ENCODE measurements at places on chromosomes 3 and 15.

GRCh38 chr3:3586336-3586735, 212.9 kb upstream of the LRRN1 start:
- no peak for DNase-seq

- DNase-seq = no peak
These were observed 130.0 kb upstream of the NR2F2 start for GRCh38 chr15:96200357-96200967.

DNA sequence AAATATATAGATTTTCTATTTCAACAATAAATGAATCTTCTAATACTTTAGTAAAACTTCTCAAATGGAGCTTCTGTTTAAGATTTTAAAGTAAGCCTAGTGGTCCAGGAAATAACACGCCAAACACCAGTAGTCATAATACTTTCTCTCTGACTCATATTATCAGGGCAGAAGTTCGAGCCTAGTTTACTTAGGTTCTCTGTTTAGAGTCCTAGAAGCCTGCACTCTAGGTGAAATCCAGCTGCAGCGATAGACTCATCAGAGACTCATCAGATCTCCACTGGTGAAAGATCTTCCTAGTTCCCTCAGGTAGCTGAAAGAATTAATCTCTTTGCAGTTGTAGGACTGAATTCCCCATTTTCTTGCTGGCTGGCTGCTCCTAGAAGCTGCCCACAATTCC, 552.5 kb upstream of the ROBO2 start:
- no peak for DNase-seq

- no peak for DNase-seq
These were observed 11.9 kb downstream of the CA12 start for GRCh38 chr15:63369781-63370180.

- no peak for DNase-seq
These were observed 2.5 kb downstream of the TM4SF1 start for GRCh38 chr3:149374793-149375500.

- no peak for DNase-seq
These were observed 275.5 kb downstream of the FAM43A start for GRCh38 chr3:194961149-194961548.

GRCh38 chr15:49135342-49135857, 20.0 kb downstream of the COPS2 start:
- DNase-seq = no peak

- no peak for DNase-seq
These were observed 222.8 kb upstream of the UBE2E2 start for GRCh38 chr3:22980346-22980745.

DNA sequence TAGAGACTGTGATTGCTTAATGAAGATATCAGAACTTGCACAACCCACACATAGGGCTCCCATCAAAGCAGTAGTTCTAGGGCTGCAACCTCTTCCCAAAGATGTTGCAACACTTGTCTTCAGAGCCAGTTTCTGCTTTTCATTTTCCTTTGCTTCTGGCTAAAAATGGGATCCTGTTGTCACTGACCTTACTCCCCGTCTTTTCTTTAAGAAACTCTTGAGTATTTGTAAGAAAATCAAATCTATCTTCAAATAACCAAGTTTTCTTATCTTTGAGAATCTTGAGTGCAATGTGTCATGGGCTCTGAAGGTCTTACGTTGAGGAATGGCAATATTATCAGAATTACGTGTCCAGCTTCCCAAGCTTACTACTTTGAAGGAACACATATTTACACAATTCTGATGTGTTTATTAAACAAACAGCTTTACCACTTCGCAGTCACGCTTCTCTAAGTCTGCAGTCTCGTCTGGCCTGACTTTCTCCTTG, 24.1 kb downstream of the CACNA1D start:
- no peak for DNase-seq

DNA sequence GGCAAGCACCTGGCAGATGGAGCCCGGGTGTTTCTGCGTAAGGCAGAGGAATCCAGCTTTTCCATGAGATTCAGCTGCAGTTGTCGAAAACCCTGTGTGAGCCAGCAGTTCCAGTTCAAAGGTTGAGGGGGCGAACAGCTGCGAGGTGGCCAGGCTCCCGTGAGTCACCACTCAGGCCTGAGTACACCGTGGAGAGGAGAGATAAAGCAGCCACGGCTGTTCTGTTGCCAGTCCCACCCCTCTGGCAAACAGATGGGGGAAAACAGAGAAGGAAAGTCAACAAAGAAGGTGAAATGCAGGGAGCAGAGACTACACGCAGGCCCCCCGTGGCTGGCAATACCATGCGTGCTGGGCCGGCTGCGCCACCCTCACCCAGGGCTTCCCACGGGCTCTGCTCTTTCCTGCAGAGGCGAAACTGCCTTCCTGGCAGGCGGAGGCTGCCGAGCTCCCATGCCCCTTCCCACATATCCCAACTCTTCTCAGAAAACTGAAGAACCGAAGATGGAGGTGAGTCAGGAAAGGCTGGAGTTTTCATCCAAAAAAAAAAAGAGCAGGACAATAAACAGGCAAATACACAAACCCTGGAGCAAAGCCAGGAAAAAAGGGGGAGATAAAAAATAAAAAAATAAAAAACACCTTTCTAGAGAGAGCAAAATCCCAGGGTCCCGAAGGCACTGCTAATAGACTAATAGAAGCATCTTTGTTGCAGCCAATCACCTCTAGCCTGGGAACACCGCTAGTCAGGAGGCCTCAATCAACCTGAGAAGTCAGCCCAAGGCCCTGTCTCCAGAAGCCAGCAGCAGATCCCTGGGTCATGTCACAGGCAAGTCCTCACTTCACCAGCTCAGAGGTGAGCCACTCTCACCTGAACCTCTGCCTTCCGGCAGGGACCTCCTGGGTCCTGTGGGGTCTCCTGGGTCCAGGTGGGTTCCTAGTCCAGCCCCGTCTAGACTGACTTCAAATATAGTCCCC, 37.7 kb downstream of the FAM174B start:
- no peak for DNase-seq

GRCh38 chr15:65115086-65115485, at the start of gene UBAP1L:
TSS of gene UBAP1L (minus strand) at chr15:65115200. CDS start at chr15:65106215, 8,985 bp downstream.
- DNase-seq = no peak

DNA sequence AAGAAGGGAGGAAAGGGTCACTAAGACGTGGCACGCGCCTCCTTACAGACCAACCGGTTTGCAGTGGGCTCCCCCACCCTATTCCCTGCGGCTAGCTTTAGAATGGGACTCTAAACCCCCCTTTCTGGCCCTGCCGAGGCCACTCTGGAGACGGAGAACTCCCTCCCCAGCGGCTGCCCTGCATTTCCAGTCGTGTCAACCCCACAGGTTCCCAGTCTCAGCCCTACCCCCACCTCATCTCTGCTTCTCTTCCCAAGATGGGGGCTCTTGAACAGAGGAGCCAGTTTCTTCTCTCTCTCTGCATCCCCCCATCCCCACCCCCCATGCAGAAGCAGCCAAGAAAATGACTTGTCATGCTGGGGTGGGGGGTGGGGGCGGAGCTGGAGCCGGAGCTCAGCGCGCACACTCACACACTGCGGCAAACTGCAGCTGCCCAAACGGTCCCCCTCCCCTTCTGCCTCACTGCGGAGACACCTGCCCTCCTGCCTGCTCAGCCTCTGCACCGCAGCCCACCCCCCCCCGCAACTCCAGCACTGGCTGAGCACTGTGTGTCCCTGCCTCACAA, 871 bp downstream of the MAP1A start:
- peak; percentile 19 for DNase-seq

GRCh38 chr3:49469037-49469935, 781 bp upstream of the DAG1 start:
- no peak for DNase-seq

DNA sequence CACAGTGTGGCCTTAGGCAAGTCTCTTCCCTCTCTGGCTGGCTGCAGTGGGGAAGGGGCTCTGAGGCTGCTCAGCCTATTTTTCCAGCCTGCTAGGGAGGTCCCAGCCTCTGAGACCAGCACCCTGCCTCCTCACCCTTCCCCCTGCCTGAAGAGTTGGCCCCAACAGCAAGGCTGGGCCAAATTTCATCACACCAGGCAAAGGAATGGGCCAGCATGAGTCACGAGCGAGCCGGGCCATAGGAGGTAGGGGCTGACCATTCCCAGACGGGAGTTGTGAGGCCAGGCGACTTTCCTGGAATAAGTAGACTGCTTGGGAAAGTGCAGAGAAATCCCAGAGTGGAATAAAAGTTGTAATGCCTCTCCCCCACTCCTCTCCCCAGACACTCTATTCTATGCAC, 5.7 kb upstream of the FBLN2 start:
- DNase-seq = no peak

DNA sequence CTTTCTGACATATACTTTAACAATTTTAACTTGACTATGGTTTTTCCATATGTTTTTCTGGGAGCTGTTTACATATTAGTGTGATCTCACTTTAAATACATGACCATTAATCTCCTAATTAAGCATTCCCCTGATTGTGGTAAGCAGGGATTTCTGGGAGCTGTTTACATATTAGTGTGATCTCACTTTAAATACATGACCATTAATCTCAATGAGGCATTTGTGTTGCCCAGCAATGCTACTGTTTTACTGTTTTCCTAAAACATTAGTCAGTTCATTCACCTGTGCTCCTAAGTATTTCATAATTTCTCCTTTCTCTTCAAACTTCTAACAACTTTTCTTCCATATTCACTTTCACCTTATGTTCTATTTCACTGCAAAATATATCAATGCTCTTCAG, 3.6 kb upstream of the GRAMD1C start:
- no peak for DNase-seq

- peak; percentile 49 for DNase-seq
These were observed 134.2 kb upstream of the SATB1 start for GRCh38 chr3:18559331-18559842.

- no peak for DNase-seq
These were observed 1455.9 kb downstream of the SI start for GRCh38 chr3:163622384-163622783.

DNA sequence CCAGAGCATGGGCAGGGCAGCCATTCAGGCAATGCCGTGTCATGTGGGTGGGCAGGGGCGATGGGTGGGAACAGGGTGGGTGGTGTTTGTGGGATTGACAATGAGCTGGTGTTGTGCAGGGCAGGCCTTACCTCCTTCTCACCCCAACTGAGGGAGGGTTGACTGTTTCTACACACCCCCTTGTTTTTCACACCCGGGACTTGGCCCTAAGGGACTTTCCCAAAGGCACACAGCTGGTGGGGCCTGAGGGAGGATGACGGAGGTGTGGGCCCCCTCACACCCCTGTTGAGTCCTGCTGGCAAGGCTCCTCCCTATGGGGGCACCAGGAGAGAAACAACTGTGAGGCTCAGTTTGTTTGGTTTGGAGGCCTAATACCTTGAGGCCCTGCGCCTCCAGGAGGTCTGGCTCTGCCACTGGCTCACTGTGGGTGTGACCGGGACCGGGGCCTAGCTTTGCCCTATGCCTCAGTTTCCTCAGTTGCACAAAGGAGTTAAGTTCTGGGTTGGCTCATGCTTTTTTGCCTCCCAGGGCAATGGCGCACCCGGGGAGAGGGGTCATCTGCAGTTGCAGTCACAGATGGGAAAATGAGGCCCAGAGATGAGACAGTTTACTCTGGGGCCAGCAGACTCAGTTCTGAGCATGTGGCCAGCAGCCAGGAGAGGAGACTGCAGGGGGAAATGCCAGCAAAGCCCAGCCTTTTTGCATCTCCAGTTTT, 5.1 kb upstream of the DNAH1 start:
- DNase-seq = peak; percentile 52

- no peak for DNase-seq
These were observed 93.2 kb downstream of the ZNF280D start for GRCh38 chr15:56640127-56640526.

- DNase-seq = no peak
These were observed 1.9 kb upstream of the DPPA4 start for GRCh38 chr3:109339197-109339596.

DNA sequence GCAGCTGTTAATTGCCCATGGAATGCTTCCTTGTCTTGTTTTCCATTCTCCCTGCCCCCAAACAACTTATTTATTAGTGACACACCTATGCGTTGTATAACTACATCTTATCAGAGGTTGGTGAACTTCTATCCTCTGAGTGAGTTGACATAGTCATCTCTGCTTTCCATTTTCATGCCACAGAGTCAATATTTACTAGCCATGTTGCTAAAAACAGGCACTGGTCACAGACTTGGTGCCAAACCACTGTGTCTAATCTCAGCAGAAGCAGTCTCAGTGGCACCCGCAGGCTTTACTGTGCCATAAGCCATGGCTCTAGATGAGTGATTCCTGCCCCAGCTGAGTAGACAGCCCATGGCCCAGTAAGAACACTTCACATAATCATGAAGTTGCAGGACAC, 26.5 kb downstream of the DAPK2 start:
- DNase-seq = no peak

DNA sequence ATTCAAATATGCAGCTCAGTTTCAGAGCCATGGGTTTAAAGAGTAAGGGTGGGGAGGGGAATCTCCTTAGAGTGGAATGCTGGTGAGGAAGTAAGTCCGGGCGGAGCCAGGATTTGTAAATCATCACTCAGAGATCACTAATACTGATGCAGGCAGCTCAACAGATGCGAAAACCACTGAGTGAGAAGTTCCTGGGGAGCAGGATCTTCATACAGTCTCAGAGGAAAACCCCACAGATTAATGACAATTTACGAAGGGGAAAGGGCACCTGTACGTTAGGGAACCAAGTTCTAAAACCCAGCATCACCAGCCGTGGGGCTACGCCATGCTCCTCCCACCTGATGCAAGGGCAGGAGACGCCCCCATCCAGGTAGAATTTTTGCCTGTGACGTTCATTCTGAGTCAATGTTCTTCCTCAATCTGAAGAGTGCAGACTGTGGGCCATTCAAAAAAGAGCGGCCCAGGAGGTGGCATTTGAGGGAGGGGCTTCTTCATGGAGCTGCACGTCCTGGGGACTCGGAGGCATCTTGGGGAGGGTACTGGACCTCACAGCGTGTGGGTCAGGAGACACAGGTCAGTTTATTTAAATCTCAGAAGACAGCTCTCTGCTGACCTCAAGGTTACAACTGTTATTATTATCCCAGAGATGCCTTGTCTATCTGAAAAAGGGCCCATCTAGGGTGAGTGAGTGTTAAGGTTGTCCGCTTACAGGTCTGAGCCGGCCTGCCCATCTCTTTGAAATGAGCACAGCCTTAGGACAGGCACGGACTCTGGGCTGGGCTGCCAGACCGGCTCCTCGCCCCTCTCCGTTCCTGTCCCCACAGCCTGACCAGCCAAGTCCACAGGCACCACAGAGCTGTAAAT, 228.0 kb downstream of the XXYLT1 start:
- DNase-seq = no peak

GRCh38 chr3:144308396-144308795, 336.8 kb downstream of the DIPK2A start:
- DNase-seq = no peak

- peak; percentile 9 for DNase-seq
These were observed 68.5 kb downstream of the TRANK1 start for GRCh38 chr3:36876181-36876936.
